D721Med (cell line): ENCODE measurements at places on chromosomes 11 and 22.
A peak's percentile ranks its signal among the peaks of the same experiment; 100 is the strongest.

GRCh38 chr11:35614939-35615569 lies 3.2 kb upstream of the FJX1 start:
- DNase-seq: no peak

DNA sequence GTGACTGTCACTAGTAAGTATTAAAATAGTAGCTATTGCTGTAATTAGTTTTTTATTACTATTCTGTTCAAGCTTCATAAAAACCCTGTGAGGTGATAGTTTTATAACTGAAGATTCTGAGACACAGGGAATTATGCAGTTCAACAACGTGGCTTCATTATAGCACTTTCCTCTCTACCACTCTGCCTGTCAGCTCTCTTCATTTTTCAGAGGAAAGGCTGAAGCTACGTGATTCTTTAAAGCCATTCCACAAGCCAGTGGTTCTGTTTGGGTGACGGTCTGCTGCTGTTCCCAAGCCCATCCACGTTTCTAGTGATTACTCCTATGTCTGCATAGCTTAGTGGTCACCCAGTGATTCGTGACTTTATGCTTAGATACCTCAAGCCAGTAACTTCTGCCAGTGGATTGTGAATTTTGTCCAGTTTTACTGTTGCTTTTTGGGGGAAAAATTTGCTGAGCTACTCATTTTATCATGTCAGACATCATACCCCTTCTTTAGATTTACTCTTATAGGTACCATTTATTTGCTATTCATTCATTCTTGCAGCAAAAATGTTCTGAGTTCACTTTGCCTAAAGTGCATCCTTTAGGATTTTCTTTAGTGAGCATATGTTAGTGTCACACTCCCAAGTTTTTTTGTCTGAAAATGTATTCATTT lies 59.8 kb downstream of the UVRAG start:
- no peak for DNase-seq

DNA sequence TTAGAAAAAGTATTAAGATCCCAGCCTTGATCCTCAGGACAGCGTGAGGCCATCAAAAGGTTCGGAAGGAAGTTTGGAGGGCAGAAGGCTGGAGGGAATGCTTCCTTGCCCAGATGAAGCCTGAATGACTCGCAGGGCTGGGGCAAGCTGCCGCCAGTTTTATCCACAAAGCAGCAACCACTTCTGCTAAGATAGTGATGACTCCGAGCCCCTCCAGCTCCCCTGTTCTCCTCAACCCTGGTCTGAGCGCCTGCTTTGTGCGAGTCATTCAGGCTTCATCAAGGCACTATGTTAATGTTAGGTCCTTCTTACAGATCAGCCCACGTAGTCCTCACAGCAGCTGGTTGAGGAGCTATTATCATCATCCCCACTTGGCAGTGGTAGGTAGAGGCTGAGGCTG lies 158.8 kb downstream of the COMMD9 start:
- no peak for DNase-seq

DNA sequence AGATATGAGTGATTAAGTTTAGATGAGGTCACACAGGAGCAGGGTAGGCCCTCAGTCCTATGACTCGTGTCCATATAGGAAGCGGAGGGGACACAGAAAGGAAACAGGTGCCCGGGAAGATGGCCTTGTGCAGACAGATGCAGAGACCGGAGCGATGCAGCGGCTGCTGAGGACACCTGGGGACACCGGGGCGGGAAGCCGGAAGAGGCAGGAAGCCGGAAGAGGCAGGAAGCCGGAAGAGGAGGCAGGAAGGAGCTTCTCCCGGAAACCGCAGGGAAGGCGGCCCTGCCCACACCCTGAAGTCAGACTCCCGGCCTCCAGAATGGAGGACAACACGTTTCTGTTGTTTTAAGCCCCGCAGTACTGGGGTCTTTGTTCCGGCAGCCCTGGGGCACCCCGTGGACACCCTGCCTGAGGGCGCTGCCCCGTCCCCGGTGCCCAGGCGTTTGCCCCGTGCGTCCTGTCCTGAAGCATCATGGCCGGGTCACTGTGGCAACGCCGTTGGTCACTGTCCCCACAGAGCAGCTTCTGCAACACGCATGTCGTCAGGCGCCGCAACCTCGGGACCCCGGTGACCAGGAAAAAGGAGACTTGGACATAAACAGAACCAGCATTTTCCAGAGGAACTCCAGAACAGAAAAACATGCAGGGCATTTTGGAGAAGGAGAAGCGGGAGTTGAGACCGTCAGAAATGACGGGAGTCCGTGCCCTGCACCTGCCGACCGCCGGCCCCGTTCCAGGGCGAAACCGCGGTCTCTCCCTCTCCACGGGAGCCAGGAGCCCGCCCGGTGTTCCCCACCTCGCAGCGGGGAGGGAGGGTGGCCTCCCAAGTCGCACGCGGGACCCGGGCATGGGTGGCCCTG lies 103.4 kb downstream of the BRD1 start:
- DNase-seq: no peak

- DNase-seq: no peak
These were observed 2.8 kb downstream of the FZD4 start for GRCh38 chr11:86952221-86952875.

DNA sequence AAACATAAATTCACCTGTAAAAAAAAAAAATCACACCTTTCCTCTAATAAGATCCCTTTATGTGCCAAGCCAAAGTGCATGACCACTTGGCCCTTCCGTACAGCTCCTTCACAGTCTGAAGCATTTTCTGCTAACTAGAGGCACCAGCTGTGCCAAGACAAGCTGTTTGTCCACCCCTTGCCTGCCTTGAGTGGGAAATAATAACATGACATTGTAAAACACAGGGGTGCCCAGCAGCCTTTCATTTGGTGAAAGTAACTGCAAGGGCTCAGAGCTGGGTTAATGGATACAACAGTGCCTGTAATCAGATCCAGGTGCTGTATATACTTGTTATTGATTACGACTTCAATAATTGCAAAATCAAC lies 59.2 kb downstream of the DDIAS start:
- DNase-seq: no peak

DNA sequence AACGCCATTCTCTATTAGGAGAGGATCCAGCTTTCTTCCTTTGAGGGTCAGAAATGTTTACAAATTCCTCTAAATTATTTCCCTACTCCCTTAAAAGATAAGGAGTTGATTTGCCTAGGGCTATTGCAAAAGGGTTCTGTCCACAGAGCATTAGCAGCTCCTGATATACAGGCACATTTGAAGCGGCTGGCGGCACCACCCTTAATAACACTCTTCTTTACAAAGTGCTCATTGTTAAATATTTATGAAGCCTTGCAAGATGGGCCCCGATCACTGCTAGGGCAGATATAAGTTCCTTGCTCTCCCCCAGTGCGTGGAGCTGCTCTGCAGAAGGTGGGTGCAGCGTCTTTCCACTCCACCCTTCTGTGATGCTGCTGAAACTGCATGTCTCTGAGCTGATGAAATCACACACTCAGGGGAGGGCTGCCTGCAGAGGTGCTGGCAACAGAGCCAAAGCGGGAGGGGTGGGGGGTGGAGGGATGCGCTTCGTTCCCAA lies 116.7 kb upstream of the NTM start:
- no peak for DNase-seq

DNA sequence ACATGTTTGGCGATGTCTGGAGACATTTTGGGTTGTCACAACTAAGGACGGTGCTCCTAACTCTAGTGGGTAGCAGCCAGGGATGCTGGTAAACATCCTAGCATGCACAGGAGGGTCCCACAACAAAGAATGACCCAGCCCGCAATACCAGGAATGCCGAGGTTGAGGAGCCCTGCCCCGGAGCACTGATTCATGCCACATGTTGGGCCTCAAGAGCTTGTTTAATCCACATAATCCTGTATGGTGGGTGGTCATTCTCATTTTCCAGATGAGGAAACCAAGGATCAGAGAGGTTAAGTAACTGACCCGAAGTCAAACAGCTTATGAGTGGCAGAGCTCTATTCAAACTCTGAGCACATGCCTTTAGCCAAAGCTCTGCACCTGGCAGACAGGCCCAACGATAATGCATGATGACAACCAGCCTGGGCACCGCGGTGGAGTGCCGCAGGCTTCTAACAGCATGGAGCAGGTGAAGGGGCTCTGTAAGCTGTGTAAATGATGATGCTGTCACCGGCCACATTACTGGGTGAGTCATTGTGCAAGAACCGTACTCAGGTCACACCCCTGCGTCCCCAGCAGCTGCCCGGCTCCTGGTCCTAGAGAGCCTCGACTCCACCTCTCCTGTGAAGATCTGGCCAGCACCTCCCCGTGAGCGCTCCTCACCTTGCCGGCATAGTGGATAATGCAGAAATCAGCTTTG lies 58.6 kb downstream of the APOL1 start:
- no peak for DNase-seq

DNA sequence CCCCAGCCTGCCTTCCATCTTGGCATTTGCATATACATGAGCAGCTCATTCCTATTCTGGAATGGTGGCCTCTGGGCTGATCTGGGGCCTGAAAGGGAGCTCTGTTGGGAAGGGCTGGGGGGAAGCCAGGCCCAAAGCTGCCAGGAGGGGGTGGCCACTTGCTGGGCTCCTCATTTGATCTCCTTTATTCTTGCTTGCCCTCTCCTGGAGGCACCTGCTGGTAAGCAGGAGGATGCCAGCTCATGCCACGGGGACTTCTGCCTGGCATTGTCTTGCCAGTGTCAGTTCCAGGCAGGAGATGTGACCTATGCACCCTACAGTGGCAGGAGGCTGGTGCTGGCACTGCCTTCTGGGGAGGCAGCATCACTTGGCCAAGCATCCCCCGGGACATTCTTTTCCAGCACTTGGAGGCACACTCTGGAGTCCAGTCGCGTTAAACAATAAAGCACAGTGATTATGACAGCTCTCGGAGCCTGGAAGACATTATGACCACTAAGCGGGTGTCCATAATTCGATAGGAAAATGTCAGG lies 128.3 kb downstream of the NTM start:
- DNase-seq: no peak

DNA sequence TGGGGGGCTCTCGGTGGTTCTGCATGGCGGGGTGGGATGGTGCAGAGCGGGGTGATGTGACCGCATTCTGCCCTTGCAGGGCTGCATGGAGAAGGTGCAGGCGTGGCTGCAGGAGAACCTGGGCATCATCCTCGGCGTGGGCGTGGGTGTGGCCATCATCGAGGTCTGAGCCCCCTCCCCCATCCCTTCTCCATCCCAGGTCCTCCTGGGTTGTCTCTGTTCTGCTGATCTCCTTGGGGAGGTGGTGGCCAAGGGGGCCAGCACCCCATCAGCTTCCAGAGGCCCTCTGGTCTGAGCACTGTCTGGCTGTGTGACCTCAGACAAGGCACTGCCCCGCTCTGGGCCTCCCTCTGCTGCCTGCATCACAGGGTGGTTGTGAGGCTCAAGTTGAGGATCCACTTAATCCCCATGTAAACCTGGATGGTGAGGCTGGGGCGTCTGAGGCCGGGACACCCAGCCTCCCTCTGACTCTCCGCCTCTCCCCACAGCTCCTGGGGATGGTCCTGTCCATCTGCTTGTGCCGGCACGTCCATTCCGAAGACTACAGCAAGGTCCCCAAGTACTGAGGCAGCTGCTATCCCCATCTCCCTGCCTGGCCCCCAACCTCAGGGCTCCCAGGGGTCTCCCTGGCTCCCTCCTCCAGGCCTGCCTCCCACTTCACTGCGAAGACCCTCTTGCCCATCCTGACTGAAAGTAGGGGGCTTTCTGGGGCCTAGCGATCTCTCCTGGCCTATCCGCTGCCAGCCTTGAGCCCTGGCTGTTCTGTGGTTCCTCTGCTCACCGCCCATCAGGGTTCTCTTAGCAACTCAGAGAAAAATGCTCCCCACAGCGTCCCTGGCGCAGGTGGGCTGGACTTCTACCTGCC lies 53.3 kb downstream of the CD82 start:
- no peak for DNase-seq

GRCh38 chr11:96329419-96329818 lies 13.6 kb downstream of the MAML2 start:
- DNase-seq: no peak

- DNase-seq: no peak
These were observed 83.5 kb downstream of the DSCAML1 start for GRCh38 chr11:117713538-117713991.

GRCh38 chr22:45968751-45969413 lies 8.1 kb downstream of the WNT7B start:
- DNase-seq: no peak

DNA sequence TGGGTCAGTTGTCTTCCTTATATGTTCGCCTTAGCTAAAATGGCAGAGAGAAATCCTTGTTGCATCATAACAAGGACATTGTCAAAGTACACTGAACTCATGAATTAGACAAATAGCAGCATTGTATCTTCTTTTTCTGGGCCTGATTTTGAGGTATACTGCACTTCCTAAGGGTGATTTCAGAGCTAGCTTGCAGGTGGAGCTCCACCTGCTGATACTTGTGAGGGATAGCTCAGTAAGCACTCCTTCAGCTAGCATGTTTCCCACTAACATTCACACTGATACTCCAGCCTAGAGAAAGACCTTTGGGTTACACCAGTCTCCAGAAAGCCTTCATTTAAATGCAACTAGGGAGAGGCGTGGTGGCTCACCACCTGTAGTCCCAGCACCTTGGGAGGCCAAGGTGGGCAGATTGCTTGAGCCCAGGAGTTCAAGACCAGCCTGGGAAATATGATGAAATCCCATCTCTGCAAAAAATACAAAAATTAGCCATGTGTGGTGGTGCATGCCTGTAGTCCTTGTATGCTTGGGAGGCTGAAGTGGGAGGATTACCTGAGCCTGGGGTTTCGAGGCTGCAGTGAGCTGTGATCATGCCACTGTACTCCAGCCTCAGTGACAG lies 29.8 kb downstream of the JAM3 start:
- DNase-seq: no peak

DNA sequence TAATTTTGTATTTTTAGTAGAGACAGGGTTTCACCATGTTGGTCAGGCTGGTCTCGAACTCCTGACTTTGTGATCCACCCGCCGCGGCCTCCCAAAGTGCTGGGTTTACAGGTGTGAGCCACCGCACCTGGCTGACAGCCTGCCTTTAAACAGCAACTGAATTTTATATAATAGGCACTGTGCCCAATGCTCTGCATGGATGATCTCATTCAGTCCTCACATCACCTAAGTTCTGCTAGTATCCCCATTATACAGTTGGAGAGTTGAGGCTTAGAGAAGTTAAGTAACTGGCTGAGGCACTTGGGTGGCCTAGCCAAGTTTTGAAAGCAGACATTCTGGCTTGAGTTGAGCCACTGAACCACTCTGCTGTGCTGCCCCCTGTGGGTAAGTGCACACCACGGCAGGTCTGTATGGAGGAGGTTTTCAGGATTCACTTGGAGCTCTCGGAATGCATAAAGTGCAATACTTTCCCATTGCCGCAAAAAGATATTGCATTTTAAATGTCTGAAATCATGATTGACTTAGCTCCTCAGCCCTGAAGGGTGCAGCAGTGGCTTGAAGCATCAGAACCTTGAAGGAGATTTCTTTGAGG lies 112.4 kb downstream of the LDLRAD3 start:
- peak; percentile 27 for DNase-seq
